ENCODE measurements at places on chromosomes 11 and 22.

- no peak for DNase-seq
Measured at GRCh38 chr11:68017980-68018729, 8.0 kb downstream of the ALDH3B1 start.

DNA sequence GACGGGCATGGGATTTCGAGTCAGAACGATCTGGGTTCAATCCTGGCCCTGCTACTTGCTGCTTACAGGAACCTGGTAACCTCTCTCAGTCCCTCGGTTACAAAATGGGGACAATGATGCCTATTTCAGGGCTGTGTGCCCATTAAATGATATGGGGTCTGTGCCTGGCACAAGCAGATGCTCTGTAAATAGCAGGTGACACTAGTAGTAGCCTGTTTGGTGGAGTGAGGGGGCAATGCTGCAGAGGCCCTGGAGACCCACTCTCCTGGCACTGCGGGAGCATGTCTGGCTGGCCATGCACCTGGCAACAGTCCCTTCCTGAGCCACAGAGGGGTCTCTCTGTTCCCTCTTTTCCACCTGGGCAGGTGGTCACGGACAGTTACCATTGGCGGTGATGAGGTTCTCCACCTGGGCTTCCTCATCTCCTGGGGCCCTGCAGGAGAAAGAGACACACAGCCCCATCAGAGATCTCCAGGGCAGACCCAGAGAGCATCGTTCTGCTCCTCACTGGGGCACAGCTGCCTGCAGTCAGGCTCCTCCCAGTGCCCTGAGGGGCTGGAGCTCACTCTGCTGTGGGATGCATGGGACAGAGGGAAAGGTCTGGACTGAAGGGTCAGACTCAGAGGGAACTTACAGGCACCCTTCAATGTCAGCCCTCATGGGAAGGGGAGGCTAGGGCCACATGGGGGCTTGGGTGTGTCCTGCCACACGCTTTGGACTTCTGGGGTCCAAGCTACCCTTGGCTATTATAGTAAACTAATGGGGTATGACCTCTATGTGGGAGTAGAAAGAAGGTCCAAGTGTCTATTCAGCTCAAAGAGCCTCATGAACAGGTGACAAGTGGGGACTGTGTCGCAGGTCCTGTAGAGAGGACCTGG, 15.6 kb upstream of the FXYD2 start:
- no peak for DNase-seq

DNA sequence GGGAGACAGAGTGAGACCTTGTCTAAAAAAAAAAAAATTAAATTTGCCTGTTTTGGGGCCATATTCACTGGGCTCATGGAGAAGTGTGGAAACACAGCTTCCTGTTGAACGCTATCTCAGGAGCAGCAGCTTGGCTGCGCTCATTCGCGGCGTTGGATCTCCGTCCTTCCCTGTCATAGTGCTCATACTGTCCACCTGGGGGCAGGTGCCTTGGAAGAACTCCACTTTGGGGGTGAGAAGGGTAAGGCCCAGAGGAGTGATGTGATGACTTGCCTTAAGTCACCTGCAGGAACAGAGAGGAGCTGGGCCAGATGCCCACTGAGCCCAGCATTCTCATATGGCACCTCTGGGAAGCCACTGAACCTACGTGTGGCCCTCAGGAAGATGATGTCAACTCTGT, 82.8 kb downstream of the CABIN1 start:
- no peak for DNase-seq

DNA sequence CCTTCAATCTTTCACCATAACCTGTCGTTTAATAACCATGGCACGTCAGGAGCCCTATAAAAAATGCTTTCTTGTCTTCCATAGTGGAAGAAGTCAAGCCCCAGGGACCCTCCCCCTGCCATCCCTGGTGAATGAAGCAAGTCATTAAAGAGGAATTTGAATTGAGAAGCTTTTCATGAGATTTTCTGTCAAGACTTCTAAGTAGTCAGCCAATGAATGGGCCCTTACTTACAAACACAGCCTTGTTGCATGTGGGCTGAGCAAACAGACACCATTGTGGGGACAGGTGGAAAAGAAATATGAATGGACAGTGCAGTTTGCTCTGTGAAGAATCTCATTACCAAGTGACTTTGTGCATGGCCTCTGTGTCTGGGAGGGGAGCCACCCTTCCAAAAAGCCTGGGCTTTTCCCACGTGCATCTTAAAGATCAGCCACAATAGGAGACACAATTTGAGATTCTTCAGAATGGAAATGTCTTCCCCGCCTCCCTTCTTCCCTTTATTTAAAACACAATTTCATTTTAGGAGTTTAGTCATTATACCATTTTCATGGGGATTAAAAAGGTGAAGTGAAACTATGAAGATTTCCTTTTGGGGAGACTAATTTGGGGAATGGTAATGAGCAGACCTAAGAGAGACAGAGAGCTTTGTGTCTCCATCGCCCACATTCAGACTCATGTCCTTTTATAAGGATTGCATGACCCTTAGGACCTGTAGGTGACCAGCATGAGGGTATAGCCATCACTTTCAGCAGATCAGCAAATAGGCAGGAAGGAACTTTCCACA, 152.0 kb downstream of the LRRC4C start:
- no peak for DNase-seq
